ENCODE measurements at places on chromosomes 1 and 21.

- no peak for DNase-seq
These were observed 827.6 kb upstream of the B3GALT2 start for GRCh38 chr1:194014014-194014413.

- no peak for DNase-seq
These were observed 138.2 kb downstream of the COL24A1 start for GRCh38 chr1:86018283-86018923.

DNA sequence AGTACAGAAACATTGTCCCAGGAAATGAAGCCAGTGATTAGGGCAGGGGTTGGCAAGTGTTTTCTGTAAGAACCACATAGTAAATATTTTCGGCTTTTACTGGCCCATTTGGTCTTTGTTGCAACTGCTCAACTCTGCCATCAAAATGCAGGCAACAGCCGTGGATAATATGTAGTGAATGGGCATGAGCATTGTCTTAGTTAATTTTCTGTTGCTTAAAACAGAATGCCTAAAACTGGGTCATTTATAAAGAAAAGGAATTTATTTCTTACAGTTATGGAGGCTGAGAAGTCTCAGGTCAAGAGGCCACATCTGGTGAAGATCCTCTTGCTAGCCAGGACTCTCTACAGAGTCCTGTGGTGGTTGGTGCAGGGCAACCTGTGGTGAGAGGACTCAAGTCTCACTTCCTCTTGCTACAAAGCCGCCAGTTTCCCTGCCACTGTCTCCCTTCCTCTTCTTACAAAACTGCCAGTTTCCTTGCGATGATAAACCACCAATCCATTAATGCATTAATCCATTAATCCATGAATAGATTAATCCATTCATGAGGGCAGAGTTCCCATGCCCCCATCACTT is 166.4 kb downstream of the PSMG1 start:
- no peak for DNase-seq

DNA sequence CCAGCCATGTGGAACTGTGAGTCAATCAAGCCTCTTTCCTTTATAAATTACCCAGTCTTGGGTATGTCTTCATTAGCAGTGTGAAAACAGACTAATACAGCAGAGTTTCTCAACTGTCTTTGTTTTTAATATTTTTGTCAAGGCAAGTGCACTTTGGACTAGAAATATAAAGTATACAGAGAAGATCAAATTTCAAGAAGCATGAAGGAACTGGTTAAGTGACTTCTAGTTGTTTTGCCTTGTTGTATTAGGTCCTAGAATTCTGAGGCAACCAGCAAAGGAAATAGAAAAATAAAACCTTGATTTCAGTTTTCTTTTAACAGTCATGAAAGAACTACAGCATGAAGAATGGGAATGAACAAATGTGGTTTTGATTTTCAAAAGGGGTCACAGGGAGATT is 131.1 kb upstream of the PTGFR start:
- DNase-seq: no peak

GRCh38 chr1:201602413-201603265 is 63.7 kb downstream of the NAV1 start:
- no peak for DNase-seq
